ENCODE measurements at places on chromosomes 11 and 22.

GRCh38 chr11:68215087-68215445, 2.0 kb upstream of the KMT5B start:
- peak; percentile 25 for DNase-seq

DNA sequence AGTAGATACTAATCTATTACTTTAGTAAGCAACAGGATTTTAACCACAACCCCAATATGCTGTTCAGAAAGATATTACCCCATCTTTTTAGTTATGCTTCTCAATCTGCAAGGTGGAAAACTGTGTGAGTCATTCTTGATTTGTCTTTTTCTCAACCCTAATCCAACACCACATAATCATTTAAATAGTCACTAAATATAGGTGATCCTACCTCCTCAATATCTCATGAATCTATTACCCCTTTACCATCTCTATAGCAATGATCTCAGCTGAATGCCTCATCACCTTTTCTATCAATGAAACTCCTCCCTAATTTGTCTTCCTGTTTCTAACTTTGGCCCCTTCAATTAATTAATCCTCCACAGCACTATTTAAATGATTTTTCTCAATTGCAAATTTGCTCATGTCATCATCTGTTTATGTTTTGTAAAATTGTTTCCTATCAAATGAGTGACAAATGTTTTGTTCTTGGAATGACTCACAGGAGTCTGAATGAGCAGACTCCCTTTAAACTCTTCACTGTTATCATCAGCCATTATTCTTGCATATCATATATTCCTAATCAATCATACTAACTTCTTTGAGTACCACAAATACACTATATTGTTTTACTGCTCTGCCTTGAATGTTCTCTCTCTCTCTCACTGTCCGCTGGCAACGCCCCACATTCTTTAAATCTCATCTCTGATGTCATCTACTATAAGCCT, 26.1 kb downstream of the SNX19 start:
- DNase-seq = no peak

DNA sequence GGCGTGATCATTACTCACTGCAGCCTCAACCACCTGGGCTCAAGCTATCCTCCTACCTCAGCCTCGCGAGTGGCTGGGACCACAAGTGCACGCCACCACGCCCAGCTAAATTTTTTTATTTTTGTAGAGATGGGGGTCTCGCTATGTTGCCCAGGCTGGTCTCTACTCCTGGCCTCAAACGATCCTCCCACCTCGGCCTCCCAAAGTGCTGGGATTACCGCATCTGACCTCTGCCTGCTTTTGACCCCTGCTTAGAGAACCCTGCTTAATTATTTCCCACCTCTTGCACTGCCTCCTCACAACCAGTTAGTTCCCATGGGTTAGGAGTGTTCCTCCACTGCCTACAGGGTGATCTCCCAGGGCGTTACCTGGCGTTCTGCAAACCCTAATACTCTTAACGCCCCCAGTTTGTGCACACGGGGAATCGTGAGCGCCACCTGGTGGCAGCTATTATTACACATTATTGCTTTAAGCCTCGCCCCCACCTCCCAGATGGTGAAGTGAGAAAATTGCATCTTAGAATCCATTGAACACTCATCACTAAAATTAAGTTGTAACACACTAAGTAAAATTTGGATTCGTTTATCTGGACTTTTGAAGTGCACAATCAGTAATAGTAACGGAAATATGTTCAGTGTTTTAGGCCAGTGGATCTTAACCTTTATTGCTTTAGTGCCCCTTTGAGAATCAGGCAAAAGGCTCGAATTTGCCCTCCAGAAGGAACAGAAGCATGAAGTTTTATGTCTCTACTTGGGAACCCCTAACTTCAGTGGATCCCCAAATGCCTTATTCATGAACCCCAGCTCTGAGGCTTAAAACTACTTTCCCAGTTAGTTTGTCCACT, 61.4 kb upstream of the ASPHD2 start:
- no peak for DNase-seq

GRCh38 chr11:88086297-88086696, 88.9 kb downstream of the RAB38 start:
- no peak for DNase-seq

DNA sequence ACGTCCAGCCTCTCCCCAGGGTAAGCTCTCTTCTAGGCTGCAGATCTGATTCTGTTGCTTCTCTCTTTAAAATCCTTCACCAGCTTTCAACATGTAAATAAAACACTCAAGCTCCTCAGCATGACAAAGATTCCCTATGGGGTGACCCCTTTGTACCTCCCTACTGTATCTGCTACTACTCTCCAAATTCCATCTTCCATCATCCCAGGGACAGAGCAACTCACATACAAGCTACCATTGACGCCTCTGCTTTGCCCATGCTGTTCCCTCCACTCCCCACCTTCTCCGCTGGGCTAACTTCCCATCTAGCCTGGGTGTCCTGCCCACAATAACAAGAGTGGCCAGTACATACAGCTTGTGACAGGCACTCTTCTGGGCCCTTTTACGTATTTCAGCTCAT, 207.5 kb upstream of the ZBED5 start:
- DNase-seq = no peak

- no peak for DNase-seq
Observed at GRCh38 chr22:46262449-46263215, 511 bp downstream of the PKDREJ start.

- DNase-seq = no peak
Observed at GRCh38 chr11:119590651-119591351, 138.2 kb downstream of the NECTIN1 start.

- DNase-seq = no peak
Observed at GRCh38 chr22:45790401-45790800, 118.8 kb downstream of the ATXN10 start.

GRCh38 chr11:48093795-48094642, 113.7 kb downstream of the PTPRJ start:
- DNase-seq = no peak

GRCh38 chr11:32015427-32015826, 75.4 kb upstream of the RCN1 start:
- DNase-seq = no peak

DNA sequence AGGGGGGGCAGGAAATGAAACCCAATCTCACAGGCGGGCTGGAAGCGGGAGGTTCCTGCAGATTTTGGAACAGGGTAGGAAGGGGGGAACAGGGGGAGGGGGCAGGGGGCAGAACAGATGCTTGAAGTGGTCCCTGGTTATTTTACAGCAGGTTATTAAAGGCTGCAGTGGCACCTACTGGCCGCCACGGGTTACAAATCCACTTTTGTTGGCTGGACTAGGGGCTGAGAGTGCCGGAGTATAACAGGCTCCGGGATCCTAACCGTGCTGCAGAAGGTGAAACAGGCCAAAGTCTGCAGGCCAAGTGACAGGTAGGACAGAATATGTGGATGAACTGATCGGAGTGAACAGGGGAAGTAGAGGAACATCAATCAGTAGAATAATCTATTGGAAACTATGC, 2.5 kb downstream of the ROBO3 start:
- DNase-seq = no peak

DNA sequence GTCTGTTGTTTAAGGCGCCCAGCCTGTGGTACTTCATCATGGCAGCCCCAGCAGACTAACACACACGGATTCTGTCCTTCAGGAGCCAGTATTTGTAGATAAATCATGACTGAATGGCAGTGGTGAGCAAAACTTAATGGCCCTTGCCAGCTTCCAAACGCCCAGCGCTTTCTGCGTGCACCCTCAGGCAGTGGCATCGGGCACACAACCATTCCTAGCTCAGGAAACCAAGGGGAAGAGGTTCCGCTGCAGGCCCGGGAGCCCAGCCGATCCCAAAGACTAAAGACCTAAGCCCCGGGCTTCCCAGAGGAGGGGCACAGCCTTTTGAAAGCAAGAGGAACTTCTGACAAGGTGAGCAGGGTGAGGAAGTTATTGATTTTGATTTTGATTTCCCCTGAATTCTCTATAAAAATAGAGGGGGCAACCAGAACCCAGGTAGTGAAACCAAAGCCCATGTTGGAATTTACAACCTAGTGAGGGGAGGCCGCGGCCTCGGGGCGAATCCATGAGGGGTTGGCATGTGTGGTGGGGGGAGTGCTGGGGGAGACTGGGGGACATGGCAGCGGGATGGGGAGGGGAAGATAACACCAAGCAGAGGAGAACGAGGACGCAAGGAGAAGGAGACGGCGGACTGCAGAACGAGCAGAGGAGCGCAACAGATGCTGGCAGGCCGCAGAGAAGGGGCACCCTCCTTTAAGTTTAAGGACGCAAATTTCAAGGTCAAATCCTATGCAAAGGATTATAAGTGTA, 79.9 kb upstream of the SEPTIN5 start:
- DNase-seq = no peak

DNA sequence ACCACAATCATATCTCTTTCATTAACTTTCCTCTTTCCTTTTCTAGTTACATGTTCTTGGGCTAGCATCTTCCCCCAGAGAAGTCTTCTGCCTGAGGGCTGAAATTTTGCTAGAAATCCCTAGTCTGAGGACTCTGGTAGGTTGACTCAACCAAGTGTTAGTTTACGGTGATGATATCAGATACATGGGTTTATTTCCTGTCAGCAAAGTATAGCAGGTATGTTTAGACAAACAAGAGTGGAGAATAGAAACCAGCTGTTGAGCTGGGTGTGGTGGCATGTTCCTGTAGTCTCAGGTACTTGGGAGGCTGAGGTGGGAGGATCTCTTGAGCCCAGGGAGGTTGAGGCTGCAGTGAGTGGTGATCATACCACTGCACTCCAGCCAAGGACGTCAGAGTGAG, 11.2 kb downstream of the FOLR1 start:
- no peak for DNase-seq
